ENCODE measurements at places on chromosomes 1 and 21.

DNA sequence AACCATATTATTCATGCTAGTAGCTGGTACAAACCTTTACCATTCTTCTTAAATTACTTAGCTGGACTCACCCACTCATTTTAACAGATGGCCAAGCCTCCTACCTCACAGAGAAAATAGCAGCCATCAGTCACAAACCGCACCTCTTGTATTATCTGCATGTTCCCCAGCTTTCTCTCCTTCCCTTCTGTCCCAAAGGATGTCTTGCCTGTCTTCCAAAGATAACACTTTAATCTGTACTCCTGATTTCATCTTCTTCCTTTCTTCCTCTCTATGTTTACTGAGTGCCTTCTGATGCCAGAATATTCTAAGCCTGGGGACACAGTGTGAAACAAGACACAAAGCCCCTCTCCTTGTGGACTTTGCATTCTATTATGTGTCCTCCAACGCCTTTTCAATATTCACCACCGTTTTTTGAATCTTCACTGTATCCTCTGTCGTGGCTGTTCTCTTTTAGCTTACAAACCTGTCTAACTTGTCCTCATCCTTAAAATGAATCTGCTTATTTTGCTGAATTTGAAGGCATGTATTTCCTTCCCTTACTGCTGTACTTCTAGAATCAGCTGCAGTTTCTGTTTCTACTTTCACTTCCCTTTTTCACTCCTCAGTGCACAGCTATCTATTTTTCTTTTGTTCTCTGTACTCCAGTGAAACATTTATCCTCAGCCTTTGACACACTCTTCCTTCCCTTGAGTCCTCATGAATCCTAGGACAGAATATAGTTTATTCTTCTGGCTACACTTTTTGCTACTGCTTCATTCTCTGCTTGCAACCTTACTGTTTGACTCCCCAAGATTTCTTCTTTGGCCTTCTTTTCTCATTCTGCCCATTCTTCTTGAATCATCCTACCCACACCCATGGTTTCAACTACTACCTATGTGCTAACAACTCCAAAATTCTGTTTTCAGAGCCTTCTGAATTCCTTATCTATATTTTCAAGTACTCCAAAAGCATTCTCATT, 216.9 kb upstream of the SAMSN1 start:
- no peak for DNase-seq

- DNase-seq, result no peak
Observed at GRCh38 chr1:184340984-184341383, 45.8 kb upstream of the C1orf21 start.

- no peak for DNase-seq
Observed at GRCh38 chr1:171740987-171741871, 636 bp downstream of the VAMP4 start.

DNA sequence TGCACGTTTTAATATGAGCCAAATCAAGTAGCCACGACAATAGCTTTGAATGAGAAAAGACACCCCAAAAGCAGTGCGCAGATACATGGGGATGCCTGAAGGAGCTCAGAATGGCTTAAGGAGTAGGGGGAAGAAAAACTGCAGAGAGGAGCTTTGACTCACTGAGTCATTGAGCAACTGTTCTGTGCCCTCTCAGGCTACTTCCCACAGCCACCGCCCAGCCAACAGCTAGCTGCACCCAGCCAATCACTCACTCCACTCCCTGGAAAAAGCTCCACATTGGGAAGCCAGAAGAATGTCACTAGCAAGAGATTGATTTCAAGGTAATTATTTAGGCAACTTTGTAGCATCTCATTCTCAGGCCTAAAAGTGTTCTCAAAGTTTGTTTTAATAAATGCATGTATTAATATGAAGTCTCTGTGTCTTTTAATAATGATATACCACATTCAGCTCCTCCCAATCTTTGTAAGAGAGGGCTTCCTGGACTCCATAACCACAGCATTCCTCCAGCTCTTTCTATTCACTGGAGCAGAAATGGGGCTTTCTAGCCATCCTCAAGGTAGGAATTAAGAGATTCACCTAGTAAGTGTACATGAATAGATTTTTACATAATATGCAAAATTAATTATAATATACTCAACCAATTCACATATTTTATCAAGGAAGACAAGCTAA, 16.8 kb downstream of the DUSP10 start:
- DNase-seq, result no peak

GRCh38 chr1:159089184-159089791, 12.7 kb upstream of the AIM2 start:
- no peak for DNase-seq

GRCh38 chr1:211574705-211575104, 4.3 kb downstream of the SLC30A1 start:
- no peak for DNase-seq

DNA sequence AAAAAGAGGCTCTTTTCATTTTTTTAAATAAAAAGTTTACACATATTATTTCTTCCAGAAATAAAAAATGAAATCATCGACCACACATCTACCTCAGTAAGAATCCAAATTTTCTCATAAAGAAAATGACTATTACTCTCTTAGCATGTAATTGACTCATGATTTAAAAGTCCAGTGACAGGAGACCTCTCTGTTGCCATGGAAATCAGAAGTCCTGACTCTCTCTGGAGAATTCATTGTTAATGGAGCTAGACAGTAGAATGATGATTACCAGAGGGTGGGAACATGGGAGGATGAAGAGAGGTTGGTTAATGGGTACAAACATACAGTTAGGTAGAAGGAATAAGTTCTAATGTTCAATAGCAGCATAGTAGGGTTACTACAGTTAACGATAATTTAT, 5.0 kb upstream of the CLCA4 start:
- DNase-seq, result no peak

- no peak for DNase-seq
Observed at GRCh38 chr1:42138586-42138985, 14.6 kb upstream of the GUCA2B start.

DNA sequence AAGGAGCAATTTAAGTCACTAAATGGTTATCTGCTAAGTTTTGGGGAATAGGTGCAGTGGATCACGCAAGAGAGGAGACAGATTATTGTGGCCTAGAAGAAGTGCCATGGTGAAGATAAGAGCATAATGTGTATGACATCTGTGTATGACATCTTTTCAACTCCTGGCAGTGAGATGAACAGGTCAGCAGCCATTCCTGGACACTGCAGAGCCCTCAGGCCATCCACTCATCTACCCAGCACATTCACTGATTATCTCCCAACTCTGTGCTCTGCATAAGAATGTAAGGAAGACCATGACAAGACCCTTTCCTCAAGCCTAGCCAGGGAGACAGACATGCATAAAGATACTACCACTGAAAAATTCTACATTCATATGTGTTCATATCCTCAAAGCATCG, 73.7 kb downstream of the DDR2 start:
- no peak for DNase-seq

- no peak for DNase-seq
Observed at GRCh38 chr1:119535381-119535780, 28.4 kb downstream of the HSD3B1 start.

DNA sequence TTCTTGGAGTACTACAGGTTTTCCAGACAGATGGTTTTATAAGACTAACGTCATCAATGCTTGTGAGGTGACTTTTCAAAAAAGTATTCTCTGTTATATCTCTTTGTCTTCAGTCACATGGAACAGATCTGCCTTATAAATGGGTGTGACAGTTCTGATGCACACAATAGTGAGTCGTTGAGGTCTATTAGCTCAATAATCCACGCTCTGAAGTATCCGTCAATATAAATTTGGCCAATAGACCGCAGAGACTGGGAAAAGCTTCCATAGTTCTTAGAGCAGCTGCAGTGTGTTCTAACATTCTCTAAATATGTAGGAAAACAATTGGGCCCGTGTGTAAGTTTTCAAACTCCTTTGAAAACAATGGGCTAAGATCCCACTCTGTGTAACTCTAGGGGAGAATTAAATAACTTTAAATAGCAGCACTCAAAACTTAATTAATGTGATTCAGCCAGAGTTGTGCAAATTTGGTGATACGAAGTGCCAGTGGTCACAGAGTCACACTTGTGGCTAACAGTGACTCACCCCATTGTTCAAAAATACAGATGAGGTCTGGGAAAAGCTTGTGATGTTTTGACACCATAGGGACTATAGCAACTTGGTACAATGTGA, 316.0 kb downstream of the LMO4 start:
- DNase-seq, result no peak

- DNase-seq, result no peak
Observed at GRCh38 chr21:38083535-38083934, 167.3 kb upstream of the KCNJ6 start.

DNA sequence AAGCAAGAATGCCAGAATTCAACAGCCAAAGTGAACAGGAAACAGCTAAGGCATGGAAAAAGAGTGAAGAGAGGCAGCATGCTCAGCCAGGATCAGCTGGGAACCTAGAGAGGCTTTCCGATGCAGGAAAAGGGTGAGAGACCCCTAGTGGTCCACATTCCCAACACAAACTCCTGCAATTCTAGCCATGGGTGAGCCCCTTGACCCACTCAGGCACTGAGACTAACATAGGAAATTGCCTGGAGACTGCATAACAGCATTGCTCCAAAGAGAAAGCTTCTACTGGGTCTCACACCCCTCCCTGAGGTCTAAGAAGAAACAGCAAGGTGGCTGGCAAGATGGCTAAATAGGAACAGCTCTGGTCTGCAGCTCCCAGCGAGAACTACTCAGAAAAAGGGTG, 123.2 kb downstream of the LHX8 start:
- DNase-seq, result no peak

DNA sequence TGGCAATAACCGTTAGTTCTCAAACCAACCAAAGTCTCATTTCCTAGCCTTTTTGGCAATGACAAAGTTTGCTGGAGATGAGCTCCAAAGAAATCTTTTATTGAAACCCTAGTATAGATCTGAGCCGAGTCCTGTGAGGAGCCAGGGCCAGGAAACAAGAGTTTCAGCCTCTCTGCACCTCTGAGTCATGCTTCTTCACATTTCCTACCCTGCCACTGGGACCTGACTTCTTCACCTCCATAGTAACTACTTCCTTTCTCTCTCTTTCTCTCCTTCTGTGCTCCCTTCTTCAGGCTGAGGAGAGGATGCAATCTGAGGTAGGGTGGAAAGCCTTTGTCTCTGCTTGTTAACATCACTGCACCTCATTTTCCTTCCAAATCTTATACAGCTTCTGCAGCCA, 38.7 kb upstream of the IPO9 start:
- no peak for DNase-seq

- DNase-seq, result no peak
Observed at GRCh38 chr1:172867216-172867818, 183.4 kb downstream of the TNFSF18 start.

- no peak for DNase-seq
Observed at GRCh38 chr1:162218546-162218945, 149.1 kb downstream of the NOS1AP start.

DNA sequence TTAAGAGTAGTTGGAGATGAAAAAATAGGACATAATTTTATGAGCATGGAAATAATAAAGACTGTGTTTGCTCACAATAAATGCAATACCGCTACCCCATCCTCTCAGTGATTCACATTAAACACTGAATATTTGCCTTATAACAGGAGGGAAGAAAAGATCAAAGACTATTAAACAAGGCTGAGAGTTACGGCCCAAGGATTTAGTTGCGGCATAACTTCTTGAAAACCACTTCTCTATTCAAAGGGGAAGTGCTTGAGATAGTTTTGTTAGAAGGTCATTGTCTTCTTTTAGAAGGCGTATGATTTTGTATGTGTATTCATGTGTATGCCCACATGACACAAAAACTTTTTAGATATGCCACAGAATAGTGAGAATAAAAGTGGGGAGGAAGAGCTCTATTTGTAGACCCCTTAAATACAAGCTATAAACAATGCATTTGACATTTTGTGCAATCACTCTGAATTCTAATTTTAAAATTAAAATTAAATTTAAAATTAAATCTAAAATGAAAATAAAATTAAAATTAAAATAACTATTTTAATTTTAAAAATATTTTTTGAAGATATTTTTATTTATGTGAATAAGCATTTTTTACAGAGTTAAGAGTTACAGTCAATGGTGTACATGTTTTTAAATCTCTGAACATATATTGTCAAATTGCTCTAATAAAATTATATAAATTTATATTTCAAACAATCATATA, 986.6 kb upstream of the ADAMTS5 start:
- DNase-seq, result no peak

GRCh38 chr1:53305650-53306049, 22.2 kb downstream of the LRP8 start:
- DNase-seq, result no peak

- DNase-seq, result no peak
Observed at GRCh38 chr1:77632216-77632615, 50.2 kb downstream of the ZZZ3 start.

GRCh38 chr1:228999446-229000170, 264.3 kb downstream of the RHOU start:
- DNase-seq, result no peak

GRCh38 chr21:25329227-25329825, 278.0 kb downstream of the MRPL39 start:
- DNase-seq, result no peak

- DNase-seq, result no peak
Observed at GRCh38 chr1:156804572-156805243, 11.9 kb downstream of the SH2D2A start.

GRCh38 chr1:109655615-109656519, at the start of gene GSTM4:
Gene GSTM4, plus strand, starts transcription at chr1:109656099. Its CDS starts 291 bp downstream, at chr1:109656390.
- peak; percentile 35 for DNase-seq

DNA sequence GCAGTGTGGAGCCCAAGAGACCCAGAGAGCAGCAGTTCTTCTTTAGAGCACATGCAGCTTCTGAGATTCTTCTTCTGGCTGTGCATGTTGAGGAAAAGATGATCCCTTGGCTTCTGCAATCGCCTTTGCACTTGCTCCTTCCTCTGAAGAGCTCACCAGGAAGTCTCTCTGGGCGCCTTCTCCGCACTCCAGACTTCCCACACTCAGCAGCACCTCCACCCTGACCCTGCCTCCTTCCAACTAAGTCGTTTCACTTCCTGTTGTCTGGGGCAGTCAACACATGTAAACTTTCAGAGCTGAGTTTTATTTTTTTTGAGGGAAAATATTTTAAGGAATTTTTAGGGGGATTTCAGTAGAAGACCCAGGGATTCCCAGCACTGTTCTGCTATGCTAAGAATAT, 73.4 kb upstream of the F3 start:
- DNase-seq, result no peak

DNA sequence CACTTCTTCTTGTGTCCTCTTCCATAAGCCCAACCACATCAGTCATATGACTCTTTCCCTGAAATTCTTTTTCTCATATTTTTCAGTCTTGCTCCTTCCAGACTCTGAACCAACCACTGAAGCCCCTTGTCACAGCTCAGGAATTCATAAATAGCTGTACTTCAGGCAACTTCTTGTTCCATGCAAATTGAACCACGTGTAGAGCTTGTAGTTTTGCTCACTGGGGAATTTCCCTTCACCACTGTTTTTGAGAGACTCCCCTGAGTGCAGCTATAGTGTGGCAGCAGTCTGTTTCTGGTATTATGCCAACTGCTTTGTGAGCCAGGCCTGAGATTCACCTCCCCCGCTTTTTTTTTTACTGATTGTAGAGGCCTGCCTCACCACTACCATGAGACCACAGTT, 150.3 kb upstream of the SPAG17 start:
- no peak for DNase-seq

All from stimulated activated CD4-positive, alpha-beta T cell treated with anti-CD3 and anti-CD28 coated beads, Interleukin-1b, Interleukin-23, amount 100 ng/mL, for 1 hour (primary cell).